ENCODE measurements at places on chromosomes 1 and 21.

- no peak for DNase-seq
These were observed 19.7 kb upstream of the SMPDL3B start for GRCh38 chr1:27915082-27915575.

GRCh38 chr1:79745929-79746328 lies 739.4 kb upstream of the ADGRL4 start:
- DNase-seq: no peak

DNA sequence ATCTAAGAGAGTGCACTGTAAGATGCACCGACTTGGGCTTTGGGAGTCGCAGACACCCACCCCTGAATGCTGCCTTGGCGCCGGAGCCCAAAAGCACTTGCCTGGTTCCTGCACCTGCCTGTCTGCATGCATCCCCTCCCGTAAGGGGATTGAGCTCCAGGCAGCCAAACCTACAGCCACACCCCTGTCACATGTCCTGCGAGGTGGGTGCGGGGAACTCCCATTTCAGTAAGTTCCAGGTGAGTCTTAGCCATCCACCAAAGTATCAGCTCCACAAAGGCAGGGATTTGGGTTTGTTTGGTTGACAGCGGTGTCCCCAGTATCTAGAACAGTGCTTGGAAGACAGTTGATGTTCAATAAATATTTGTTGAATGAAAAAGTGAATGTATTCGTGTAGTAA lies 31.5 kb upstream of the MAP10 start:
- DNase-seq: no peak

GRCh38 chr21:25709684-25710265 lies 24.9 kb downstream of the ATP5PF start:
- DNase-seq: no peak

DNA sequence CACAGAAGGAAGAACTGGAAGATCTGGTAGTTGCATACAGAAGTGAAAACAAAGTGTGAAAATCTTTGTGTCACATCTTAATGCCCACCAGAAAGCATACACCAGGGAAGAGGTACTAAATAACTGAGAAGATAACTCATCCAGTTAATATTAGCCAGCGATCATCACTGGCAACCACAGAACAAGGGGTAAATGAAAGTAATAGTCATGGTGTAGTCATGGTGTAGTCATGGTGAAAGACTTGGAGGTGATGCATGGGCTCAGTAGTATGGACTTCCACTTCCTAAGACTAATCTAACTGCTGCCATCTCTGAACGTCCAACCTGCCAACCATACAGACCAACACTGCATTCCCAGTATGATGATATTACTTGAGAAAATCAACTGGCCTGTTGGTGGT lies 481.2 kb upstream of the NR5A2 start:
- no peak for DNase-seq

GRCh38 chr1:216293683-216294082 lies 129.6 kb downstream of the USH2A start:
- no peak for DNase-seq

- DNase-seq: no peak
These were observed 6.7 kb downstream of the NCMAP start for GRCh38 chr1:24562625-24563024.

DNA sequence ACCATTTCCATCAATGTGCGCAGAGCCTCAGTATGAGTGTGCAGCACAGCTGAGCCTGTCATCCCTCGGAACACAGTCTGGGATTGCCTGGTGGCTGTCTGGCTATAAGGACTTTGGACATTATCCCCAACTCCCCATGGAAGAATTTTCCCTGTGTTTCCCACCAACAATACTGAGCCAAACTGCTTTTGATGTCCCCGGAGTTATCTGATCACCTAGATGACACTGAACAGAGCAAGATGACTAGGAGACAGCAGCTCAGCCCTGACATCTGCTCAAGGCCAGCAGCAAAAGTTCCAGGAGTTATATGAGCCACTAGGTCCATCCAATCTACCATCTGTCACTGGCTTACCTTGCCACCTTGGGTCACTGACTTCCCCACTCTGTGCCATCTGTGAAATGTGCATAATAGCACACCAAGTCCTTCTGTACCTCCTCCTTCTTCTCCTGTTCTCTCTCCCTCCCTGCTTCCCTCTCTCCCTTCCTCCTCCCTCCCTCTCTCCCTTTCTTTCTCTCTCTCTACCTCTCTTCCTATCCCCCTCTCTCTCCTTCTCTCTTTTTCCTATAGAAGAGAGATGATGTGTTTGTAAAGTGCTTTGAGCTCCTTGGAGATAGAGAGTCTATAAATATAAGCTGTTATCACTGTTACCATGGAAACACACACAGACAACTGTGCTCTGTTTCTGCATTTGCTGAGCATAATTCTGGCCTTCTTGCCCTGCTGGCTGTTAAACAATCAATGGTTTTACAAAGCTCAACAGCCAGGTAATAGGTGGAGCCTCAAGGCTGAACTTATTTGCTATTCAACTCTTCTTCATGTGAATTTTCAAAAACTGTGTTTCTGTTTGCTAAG lies 19.7 kb upstream of the ATP1B1 start:
- DNase-seq: no peak

DNA sequence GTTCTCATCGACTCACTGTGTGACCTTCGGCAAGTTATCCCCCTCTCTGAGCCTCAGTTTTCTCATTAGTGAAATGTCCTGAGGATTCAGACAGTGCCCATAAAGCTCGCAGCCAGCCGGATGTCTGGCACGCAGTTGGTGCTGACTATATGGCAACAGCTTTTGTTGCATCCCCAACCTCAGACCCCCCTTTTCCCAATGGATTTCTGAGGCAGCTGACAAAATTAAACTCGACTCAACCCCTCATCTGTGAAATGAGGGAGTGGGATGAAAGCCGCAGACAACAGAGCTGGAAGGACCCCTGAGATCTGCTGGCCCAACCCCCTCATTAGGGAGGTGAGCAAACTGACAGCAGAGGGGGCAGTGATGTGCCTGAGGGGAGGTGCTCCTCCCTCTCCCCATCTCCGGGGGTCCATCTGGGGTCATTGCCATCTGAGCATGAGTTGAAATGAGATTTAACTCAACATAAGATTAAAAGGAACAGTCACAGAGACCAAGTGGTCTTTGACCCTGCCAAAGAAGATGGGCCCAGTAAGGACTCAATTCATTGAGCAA lies 40.4 kb downstream of the NKAIN1 start:
- DNase-seq: no peak

DNA sequence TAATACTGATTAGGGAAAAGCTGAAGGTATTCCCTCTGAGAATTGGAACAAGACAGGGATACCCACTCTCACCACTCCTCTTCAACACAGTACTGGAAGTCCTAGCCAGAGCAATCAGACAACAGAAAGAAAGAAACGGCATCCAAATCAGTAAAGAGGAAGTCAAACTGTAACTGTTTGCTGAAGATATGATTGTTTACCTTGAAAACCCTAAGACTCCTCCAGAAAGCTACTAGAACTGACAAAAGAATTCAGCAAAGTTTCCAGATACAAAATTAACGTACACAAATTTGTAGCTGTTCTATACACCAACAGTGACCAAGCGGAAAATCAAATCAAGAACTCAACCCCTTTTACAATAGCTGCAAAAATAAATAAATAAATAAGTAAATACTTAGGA lies 78.6 kb downstream of the EXTL2 start:
- DNase-seq: no peak

GRCh38 chr1:115091572-115091971 lies 2.3 kb upstream of the TSPAN2 start:
- DNase-seq: no peak

DNA sequence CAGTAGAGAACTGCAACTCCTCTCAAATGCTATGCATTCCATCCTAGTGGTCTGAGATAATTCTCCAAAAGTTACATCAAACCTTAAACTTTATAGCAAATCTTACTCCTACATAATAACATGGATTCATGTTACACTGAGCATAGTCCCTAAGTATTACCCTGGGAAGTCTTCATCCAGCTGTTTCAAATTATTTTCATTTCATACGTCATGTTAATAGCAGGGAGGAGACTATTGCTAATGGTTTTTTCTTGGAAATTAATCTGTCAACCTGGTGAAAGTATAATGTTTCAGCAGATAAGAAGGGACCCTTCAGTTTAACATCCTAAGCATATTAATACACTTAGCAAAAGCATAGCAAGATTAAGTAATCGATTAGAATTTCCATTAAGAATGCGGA lies 318.1 kb downstream of the USP25 start:
- no peak for DNase-seq

- DNase-seq: no peak
These were observed 16.3 kb downstream of the ATG4C start for GRCh38 chr1:62800281-62800680.

DNA sequence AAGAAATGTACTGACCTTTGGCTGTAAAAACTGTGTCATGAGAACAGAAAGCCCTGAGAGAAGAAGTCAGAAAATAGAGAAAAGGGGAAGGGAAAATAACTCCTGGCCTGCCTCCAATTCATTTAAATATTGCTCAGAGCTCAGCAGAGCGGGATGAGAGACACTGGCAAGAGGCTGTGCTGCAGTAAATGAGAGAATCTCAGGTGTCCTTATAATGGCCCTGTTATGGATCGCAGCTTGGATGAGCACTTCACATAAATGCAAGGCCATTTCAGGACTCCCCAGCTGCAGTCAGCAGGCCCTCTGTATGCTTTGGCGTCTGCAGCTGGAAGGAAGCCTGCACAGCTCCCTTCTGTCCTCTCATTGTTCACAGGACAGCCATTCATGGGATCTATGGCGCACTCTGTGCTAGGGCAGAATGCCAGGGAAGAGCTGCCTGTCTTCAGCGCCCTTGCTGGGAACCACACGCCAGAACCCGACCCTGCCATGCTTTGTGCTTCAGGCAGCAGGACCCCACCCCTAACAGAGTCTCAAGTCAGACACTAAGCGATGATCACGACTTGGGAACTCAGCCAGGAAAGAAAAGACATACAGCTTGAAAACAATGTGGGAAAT lies 20.7 kb upstream of the ABCB10 start:
- DNase-seq: peak; percentile 66

GRCh38 chr1:14976256-14976655 lies 177.3 kb upstream of the TMEM51 start:
- no peak for DNase-seq

GRCh38 chr1:56821462-56821797 lies 2.2 kb upstream of the FYB2 start:
- no peak for DNase-seq

DNA sequence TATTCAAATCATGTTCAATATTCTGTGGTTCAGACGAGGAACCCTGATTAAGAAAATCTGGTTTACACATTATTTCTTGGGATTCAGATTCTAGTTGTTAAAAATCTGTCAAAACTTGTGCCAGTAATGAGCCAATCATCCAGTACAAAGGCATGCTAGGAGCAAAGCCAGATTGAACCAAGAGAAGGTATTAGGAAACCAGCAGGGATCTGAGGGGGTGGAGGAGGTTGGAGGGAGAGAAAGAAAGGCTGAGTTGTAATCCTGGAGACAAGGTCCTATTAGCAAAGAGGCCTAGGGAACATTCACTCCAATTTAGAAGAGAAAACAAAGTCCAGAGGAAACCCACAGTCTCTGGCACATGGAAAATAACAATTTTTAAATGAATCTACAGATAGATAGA lies 352.9 kb downstream of the LTN1 start:
- no peak for DNase-seq

DNA sequence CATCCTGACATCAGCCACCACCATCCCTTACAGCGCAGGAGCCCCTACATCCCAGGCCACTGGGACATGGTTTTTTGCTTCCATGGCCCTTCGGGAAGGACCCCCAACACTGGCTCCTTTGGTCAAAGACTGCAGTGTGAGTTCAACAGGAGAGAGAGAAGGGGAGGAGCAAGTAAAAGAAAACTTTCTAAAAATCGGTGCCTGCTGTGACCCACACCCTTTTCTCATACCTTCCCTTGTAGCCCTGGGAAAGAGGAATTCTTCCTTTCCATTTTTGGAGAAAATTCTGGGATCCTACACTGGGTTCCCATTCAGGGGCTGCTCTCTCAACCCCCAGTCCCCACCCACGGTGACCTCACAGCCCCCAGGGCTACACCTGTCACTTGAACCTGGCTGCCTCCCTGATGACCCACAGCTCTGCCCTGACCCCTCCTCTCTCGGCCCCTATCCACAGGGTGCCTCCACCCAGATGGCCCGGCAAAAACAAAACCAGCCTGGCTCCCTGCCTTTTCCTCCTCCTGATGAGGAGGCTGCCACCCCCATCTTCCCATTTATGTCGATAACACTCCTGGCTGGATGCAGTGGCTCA lies 7.6 kb downstream of the PADI4 start:
- no peak for DNase-seq

DNA sequence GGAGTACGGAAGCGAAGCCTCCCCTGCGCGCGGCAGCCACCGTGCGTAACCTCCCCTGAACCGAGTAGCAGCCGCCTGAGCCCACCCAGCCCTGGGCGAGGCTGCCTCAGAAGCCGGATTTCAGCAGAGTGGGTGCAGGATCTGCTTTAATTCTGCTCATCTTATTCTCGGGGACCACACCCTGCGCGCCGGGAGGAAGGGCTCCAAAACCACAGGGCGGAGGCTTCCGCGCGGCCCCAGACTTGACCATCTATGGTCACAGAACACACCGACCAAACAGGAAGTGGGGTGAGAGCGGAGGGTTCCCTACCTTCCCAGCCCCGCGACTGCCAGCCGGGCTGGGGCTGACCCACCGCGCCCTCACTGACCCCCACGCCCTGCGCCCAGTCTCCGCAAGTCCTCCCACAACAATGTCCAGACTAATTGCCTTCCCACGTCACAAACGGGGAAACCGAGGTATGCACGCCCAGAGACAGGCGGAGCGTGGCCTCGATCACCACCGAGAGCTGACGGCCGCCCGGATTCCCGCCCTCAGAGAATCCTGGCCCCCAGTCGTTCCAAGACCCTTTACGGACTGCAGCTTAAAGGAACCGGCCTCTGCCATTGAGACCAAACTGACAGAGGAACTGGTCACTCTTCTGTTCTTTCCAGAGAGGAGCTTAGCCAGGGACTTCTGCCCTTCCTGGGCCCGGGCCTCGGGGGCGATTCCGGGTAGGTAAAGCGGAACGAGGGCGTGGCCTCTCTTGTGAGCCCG lies 595 bp upstream of the CAP1 start:
- peak; percentile 35 for DNase-seq

- DNase-seq: no peak
These were observed 90.8 kb downstream of the PLXNA2 start for GRCh38 chr1:208153386-208153785.

DNA sequence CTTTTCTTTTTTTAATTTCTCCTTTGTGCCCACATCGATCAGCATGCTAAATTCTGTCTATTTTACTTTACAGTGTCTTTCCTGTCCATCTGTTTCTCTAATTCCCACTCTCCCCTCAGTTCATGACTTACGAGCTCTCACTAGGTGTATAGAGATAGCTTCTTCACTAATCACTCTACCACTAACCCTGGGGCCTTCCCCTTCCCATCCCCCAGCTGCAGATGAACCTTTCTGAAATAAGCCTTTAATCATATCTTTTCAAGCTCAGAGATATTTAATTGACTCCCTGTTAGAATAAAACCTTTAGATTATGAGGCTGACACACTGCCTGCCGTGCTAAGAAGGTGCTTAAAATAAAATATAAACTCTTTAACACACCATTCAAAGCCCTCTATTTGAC lies 66.3 kb upstream of the BMP8A start:
- no peak for DNase-seq
